ENCODE measurements at places on chromosomes 12 and 14.

- DNase-seq = peak; percentile 77
Observed at GRCh38 chr14:74019408-74020137, 424 bp downstream of the BBOF1 start.

GRCh38 chr12:103627189-103627855 lies 40.2 kb downstream of the STAB2 start:
- DNase-seq = no peak

DNA sequence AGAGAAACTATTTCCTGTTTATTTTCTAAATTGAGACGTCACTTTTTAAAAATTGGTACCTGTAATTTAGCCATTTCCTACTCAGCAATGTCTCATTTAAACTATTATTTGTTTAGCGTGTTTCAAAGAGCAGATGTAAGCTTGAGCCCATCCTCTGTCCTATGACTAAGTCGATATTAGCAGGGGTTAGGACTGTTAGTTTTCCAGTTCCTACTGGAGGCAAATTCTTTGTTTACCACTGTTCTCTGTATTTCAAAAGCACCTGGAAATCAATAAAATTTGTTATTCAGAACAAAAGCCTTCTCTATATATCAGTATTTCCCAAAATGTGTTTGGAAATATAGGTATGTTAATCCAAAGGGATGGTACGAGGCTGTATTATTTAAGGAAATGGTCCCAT lies 42.4 kb downstream of the MDM2 start:
- DNase-seq = no peak

- DNase-seq = no peak
Observed at GRCh38 chr14:71296184-71296583, 388.9 kb downstream of the PCNX1 start.

GRCh38 chr12:121892673-121893561 lies 4.3 kb downstream of the PSMD9 start:
- peak; percentile 50 for DNase-seq

DNA sequence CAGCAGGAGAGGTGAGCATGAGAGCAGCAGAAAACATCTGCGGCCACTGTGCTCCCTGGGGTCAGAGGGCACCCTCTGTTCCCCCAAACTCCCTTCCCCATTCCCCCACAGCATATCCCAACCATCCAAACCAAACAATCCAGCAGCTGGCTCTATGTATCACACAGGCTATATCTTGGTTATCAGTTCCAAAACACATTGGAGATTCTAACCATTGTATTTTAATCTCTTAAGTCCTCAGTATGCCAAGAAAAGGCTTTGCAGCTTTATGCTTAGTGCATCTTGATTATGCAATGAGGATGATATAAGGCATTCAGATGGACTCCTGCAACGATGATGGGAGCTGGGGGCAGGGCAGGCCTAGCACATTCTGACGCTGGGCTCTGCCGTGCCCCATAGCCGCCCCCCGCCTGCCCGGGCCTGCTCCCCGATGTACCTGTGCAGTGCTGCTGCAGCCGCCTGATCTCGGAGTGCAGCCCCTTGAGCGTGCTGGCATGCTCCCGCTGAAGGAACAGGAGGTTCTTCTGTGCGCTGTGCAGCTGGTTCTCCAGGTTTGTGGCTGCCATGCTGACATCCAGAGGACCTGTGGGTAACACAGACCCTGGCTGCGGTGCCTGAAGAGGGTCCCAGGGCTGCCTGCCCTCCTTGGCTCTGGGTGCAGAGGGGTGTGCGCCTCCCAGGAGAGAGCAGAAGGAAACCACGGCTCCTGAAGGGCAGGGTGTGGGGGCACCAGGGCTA lies 29.6 kb downstream of the CCDC92 start:
- no peak for DNase-seq

GRCh38 chr12:19707948-19708409 lies 268.7 kb downstream of the AEBP2 start:
- no peak for DNase-seq

DNA sequence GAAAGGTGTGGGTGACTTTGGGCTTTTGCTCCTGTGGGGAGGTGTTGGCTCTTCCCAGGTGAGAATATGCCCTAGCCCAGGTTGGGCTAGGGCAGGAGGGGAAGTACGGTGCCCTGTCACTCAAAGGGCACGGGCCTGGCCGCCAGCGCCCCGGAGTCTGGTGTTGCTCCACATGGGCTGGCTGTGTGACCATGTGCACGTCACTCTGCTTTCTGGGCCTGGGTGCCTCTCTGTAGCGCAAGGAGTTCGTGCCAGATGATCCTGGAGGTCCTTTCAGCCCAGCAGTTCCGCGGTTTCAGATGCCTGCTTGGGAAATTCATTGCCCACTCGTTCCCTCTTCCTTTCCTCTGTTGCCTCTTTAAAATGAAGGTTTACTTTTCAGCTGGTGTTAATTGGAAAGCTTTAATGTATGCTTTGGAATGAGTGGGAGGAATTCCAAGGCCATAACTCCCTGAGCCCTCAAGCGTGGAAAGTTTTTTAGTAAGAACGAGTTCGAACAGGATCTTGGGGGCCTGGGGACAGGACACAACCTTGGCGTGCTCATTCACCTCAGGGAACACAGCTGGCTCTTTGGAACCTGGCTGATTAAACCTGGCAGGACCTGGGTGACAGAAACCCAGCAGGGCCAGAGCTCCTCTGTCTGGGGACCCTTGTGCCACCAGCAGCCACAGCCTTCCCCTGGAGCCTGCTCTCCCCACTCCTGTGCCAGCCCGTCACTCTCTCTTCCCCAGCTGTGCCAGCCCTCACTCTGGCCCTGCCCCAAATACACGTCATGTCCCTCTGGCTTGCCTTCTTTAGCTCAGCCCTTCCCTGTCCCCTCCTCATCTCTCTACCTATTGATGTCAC lies 42.8 kb downstream of the TSPAN9 start:
- no peak for DNase-seq

- no peak for DNase-seq
Observed at GRCh38 chr14:52783206-52783605, 8.2 kb downstream of the GNPNAT1 start.

GRCh38 chr14:100074431-100075100 lies 9.3 kb downstream of the EVL start:
- no peak for DNase-seq

DNA sequence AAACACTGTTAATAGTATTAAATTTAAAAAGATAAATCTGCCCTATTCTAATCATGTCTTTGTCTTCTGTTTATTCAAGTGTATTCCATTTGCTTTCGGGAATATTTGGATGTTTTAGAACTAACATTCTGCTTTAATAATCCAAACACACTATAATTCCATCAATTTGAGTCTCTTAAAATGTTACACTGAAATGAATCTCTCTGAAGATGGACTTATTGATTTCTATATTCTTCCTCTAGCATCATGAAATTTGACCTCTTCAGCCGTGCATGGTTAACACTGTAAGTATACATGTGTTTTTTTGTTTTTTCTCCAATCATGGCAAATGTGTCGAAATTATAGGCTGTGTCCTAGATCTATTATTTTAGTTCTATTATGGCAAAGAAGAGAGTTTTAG lies 339.2 kb downstream of the ACSS3 start:
- no peak for DNase-seq

DNA sequence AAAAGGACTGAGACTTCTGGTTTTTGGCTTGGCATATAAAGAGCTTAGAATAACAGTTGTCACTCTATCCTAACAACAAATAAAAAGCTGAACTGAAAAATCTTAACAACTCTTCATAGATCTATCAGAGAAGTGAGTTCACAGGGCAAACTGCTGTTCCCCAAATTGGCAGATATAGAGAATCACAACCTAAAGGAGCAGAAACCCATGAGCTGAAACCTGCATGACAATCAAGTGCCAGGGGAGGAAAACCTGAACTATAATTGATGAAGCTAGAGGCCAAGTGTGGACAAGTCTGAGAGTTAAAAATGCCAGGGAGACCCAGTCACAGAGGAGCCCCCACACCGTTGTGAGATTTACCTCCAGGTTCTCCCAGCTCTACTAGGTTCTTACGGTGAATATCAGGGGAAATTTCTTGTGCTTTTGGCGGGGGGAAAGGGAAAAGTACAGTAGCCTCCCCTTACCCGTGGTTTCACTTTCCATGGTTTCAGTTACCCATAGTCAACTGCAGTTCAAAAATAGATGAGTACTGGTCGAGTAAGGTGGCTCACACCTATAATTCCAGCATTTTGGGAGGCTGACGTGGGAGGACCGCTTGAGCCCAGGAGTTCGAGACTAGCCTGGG lies 53.9 kb downstream of the ATF7 start:
- DNase-seq = no peak

- DNase-seq = no peak
Observed at GRCh38 chr12:123595729-123596128, 6.2 kb upstream of the DDX55 start.

- no peak for DNase-seq
Observed at GRCh38 chr12:627863-628741, 35.1 kb downstream of the NINJ2 start.

DNA sequence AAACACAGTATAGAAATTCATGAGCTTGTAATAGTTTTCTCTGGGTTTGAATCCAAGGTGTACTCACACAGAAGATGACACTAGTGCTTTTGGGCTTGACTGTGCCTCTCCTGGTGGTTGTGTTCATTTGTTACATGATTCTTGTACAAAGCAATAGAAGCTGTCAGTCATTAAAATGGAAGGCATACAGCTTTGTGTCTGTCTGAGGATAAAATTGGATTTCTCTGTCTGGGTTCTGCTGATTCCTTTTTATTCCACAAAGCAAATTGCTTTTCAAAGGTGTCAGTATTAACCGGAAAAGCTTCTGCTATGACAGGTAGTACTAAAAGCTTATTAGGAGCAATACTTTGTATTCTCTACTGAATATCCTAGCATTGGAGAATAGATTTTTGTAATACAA lies 361.2 kb downstream of the SLC6A15 start:
- DNase-seq = no peak

DNA sequence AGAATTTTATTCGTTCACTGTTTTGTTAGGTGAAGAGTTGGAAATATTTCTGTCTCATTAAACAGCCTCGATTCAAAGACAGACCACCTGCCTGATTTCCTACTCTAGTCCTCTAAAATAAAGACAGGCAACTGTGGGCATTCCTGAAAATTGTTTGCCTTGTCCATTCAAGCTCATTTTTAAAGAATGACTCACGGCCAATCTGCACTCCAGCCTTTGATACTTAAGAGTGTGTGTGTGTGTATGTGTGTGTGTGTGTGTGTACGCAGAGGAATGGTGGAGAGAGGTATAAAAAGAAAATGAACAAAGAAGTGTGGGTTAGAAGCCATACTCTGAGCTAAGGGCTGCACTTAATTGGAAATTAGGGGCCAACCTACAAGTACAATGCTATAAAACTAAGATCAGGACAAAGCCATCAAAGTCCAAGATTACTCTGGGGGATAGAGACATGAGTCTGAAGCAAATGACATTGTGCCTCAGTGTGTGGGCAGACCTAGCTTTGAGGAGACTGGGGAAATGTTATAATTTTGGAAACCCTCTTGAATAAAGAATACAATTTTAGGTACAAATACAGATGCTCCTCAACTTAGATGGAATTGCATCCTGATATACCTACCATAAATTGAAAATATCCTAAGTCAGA lies 45.6 kb upstream of the SOCS2 start:
- DNase-seq = no peak

DNA sequence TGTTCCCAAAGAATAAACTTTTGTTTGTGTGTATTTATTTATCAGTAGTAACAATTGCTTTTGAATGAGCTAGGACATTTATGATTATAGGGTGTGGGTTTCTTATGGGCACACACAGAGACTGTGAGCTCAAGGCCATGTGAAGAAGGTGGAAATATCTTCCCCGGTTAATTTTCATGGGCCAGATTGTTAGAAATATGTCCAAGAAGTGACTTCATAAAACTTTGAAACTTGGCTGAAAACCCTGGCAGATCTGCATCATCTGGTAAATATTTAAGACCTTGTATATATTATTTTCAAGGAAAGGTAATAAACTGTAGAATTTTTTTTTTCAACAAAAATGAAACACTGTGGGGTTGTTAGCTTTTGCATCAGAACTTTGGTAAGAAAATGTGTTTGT lies 53.5 kb upstream of the RNU6-8 start:
- no peak for DNase-seq

DNA sequence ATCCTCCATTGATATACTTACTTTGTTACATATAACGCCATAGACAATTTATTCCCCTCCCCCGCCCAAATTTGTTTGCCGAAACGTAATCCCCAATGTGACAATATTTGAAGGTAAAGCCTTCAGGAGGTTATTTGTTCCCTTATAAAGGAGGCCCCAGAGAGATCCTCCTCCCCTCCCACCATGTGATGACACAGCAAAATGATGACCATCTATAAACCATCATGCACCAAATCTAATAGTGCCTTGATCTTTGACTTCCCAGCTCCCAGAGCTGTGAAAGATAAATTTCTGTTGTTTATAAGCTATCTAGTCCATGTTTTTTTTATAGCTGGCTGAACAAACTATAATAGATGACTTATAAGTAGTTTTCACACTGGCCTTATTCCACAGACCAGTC lies 122.2 kb downstream of the PTPRO start:
- no peak for DNase-seq

DNA sequence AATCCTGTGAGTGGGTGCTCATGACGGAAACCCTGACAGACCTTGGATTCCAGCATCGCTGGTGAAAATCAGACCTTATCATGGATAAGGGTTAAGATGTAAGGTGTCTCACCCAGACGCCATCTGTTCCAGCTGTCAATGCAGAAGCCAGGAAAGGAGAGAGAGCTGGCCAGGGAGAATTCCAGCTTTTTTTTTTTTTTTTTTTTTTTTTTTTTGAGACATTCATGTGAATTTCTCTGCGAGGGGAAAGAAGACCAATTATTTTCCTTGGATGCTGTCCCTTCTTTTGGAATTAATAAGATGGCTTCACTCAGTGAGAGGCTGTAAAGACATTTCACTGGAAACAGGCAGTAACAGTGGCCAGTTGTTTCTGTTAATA lies 1.8 kb downstream of the TRAF3 start:
- no peak for DNase-seq

DNA sequence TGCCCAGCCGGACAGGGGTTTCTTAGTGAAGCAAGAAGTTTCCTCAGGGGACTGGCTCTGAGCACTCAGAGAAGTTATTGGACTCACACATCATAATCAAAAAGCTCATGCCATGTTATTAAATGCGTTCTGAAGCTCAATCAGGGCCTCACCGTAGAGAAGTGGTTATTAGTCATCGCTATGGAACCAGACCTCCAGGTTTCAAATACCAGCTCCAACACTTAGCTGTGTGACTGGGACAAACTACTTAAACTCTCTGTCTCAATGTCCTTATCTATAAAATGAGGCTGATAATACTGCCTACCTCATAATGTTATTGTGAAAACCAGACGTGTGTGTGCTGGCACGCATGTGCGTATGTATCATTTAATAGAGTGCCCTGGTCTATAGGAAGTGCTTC lies 7.3 kb downstream of the STAT6 start:
- DNase-seq = no peak

DNA sequence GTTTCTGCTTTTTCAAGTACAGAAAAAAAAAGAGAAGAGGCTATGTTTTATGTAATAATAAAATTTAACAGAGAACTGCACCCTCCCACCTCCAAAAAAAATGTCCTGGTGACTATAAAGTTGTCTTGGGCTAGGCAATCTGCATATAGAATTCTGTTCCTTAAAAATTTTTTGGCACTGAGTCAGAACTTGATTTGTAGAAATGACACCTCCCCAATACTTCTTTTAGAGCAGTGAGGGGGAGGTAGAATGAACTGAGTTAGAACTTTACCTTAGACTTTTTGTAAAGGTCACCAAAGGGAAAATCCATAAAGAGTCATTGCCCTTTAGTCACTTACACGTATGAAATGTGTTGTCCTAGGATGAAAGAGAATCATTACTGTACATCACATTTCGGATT lies 80.0 kb downstream of the BTG1 start:
- no peak for DNase-seq

- DNase-seq = no peak
Observed at GRCh38 chr14:89245802-89246201, 171.2 kb downstream of the FOXN3 start.

- DNase-seq = no peak
Observed at GRCh38 chr14:74571901-74572725, 39.9 kb downstream of the LTBP2 start.

- no peak for DNase-seq
Observed at GRCh38 chr12:32444895-32445294, 45.5 kb downstream of the FGD4 start.

Measured in hematopoietic multipotent progenitor cell treated with erythropoietin and hydrocortisone succinate and interleukin-3 and kit ligand, for 17 days (in vitro differentiated cells).